Vagina (tissue), 2 donors: ENCODE measurements at places on chromosomes 5 and 9. TPM values are rescaled to one million over a fixed set of nuclear protein-coding genes. Genes with fewer than 3 reads are reported as not detected.

GRCh38 chr5:176528761-176529115 is 8.5 kb downstream of the RNF44 start:
- no peak for DNase-seq

DNA sequence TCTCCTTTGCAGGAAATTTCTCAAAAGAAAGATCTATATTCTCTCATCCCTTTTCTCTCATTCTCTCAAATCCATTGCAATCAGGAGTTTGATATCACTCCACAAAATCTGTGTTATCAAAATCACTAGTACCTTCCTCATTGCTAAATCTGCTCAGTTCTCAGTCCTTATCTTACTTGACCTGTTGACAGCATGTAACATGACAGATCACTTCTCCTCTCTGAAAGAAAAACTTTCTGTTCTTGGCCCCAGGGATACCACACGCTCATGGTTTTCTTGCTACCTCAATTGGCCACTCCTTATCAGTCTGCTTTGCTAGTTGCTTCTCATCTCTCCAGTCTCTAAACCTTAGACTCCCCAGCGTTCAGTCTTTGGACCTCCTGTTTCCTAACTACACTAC is 22.1 kb downstream of the SRP19 start:
- no peak for DNase-seq

DNA sequence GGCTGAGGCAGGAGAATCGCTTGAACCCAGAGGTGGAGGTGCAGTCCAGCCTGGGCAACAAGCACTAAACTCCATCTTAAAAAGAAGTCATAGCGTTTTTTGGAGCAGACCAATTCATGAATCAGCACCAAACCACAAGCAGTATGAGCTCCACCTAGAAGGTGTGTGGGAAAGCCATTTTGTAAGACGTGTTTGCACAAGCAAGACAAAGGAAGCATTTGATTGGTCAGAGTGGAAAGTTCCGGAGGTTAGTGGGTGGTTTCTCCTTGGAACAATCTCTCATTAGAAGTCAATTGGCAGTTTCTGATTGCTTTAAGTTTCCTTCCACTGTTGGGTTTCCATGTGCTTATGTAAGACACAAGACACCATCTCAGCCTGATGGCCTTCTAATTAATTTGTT is 5.0 kb downstream of the SRD5A1 start:
- no peak for DNase-seq

- no peak for DNase-seq
Observed at GRCh38 chr5:39224196-39224761, 4.9 kb upstream of the FYB1 start.

DNA sequence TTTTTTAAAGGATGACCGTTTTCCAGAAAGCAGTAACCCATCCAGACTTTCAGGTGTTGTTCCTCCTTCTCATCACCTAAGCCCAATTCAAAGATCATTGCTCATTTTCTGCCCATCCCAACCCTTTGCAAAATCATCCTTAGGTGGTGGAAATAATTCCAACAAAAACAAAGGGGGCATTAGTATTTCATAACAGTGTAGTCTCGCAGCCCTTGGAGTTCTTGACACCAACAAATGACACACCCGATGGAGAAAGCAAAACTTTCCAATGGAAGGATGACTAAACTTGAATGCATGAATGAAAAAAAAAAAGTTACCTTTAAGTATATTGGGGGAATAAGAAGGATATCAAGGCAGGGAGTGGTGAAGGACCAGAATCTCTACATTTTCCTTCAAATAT is 117.0 kb downstream of the PAPPA start:
- no peak for DNase-seq

DNA sequence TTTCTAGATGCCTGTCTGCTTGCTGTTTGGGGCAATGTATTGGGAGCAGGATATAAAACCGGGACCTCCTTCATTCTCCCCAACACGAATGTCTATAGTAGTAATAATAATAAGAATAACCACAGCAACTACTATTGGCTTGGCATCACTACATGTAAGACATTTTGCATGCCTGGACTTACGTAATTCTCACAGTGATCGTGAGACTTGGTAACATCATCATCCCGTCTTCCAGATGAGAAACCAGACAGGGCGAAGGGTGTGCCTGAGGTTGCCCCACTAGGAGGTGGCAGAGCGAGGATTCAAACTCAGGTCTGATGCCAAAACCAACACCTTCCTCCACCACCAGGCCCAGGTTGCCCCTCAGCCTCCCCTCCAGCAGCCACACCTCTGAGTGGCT is 185.1 kb downstream of the RGS3 start:
- no peak for DNase-seq

GRCh38 chr9:126698756-126699155 is 85.0 kb downstream of the LMX1B start:
- DNase-seq: no peak

DNA sequence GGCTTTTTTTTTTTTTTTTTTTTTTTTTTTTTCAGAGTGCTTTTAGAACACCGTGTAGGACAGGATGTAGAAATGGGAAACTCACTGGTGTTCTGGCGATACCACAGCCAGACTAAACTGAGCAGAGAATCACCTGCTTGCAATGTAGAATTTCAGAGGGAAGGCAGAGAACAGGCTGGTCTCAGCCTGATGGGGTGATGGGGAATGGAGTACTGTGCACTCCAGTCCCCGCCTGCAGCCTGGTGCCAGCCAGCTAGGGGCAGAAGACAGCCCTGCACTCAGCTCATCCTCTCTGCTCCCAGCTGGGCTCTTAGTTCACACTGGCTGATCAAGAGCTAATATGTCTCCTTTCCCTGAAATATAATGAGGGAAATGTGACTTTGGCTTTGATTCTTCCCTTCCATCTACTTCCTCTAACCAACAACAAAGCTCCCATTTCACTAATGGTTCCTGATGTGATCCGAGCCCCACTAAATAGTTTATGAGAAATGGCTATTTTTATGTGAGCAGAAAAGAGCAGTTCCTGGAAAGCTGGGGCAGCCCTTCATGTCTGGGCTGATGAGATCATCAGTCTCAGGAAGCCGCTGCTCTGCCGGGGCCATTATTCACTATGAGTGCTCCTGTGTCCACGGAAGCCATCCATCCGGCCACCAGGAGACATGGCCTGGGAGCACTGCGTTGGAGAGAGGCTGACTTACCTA is 209.7 kb downstream of the GADD45G start:
- DNase-seq: no peak

DNA sequence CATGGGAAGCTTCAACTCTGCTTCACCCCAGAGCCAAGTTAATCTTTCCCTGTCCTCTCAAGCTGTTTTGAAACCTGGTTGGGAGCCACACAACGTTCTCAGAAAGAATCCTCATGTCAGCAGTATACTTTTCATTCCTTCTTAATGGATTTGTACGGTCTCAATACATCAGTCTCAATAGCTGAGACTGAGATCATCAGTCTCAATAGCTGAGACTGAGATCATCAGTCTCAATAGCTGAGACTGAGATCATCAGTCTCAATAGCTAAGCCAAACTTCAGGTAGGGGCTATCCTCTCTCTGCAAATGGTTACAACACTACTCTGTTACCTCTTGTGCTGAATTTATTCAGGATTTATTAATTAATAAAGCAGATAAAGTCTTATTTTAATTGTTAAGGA is 1317.4 kb upstream of the CDH9 start:
- no peak for DNase-seq

GRCh38 chr5:23466401-23466912 is 41.0 kb upstream of the PRDM9 start:
- no peak for DNase-seq

Gene TAF1L
- total RNA-seq: not detected

Gene RNF38
- 22.8 TPM for total RNA-seq
